Activated T-helper 9 cell treated with anti-CD3 and anti-CD28 coated beads, Interleukin-2, amount 50 U/mL, for 16 hours (primary cell): ENCODE measurements at places on chromosomes 11 and 22.

GRCh38 chr22:37454857-37455686 lies 27.8 kb upstream of the ELFN2 start:
- DNase-seq = no peak

DNA sequence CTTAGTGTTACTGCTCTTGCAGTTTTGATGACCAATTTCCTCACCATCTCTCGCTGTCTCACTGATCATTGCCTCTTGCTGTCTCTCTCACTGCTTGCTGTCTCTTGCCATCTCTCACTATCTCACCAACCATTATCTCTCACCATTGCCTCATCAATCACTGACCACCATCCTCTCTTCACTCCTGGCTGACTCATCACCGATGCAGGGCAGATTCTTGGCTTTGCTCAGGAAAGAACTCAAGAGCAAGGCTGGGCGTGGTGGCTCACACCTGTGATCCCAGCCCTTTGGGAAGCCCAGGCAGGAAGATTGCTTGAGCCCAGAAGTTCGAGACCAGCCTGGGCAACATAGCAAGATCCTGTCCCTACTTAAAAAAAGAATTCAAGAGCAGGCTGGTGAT lies 66.3 kb upstream of the SYN3 start:
- DNase-seq = no peak

DNA sequence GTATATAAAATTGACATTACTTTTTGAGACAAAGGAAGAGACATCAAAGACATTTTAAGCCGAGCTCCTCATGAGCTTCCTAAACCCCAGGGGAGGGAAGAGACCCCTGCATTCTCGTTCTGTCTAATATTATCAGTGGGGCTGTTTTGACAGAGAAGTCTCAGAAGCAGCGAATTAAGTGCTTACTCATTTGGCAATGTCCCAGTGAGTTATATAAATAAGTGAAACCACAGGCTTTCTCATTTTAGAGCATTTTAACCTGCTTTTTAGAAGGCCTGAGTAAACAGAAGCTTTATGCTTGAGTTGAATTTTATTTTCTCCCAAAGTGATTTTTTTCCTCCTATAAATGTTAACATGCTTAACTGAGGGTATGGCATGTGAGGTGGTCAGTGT lies 23.2 kb upstream of the C1QTNF4 start:
- no peak for DNase-seq

GRCh38 chr11:26410706-26411366 lies 78.9 kb downstream of the ANO3 start:
- DNase-seq = no peak

GRCh38 chr11:7851391-7851790 lies 54.6 kb upstream of the OR5P2 start:
- no peak for DNase-seq

DNA sequence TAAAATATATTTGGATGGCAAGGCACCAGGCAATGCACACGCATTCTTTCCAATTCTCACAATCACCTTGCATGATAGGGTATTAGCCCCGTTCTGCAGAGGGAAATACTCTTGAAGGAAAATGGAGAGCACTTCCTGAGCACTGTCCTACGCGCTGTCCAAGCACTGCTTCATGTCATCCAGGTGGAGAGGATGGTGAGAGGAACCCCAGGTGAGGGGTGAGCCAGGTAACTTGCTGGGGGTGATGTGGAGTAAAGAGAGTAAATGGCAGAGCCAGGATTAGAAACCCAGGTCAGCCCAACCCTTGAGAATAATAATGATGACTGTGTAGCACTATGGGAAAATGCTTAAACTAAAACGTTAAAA lies 711 bp upstream of the PACSIN2 start:
- no peak for DNase-seq

DNA sequence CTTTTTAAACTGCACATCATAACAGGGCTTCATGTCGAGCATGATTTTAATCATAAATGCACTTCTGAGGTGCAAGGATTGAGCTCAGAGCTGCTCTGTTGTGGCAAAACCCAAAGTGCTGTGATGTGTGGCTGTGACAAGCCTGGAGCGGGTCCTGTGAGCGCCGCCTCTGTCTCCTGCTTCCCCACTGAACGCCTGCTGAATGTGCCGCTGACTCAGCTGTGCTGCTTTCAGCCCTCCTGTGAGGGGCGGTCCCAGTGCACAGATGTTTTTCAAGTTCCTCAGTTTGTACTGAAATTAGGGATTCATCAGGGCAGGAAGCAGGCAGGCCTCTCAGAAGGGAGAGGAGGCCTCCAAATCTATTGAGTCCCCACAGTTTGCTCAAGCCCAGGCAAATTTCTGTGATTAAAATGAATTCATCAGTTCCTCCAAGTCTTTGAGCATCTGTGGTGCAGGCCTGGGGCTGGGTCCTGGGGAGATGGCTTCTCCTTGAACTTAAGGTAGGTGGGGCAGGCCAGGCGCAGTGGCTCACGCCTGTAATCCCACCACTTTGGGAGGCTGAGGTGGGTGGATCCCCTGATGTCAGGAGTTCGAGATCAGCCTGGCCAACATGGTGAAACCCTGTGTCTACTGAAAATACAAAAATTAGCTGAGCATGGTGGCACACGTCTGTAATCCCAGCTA lies 3.0 kb upstream of the GTSE1 start:
- no peak for DNase-seq
